CD4-positive, CD25-positive, alpha-beta regulatory T cell (primary cell): ENCODE measurements at places on chromosomes 7 and 10.

- DNase-seq, result no peak
These were observed 200.1 kb upstream of the PRKCQ start for GRCh38 chr10:6780008-6780677.

DNA sequence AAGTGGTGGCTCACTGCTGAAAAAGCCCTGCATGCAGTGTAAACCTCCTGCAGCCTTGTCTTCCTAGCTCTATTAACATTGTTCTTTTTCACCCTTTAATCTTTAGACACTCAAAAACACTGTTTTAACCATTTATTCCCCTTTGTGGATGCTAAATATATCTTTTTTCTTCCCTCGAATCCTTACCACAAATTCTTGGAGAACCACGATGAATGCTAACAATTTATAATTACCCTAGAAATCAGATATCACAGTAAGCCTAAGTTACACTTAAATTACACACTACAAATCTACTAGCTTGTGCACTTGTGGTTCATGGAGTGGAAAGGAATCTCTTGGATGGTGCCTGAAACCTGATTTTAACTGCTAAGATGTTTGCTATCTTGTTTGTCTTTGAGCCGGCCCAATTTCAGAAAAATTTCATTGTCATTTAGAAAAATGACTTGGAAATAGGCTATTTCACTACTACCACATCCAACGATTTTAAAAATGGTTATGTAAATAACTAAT, 125.1 kb upstream of the NOBOX start:
- no peak for DNase-seq

- no peak for DNase-seq
These were observed 19.9 kb downstream of the CPA1 start for GRCh38 chr7:130400120-130400572.

- DNase-seq, result no peak
These were observed 27.1 kb downstream of the COPG2 start for GRCh38 chr7:130641497-130641896.

GRCh38 chr10:22222236-22223190, 4.7 kb upstream of the EBLN1 start:
- DNase-seq, result peak; percentile 77

GRCh38 chr10:88162852-88163251, 299.4 kb downstream of the PTEN start:
- no peak for DNase-seq

DNA sequence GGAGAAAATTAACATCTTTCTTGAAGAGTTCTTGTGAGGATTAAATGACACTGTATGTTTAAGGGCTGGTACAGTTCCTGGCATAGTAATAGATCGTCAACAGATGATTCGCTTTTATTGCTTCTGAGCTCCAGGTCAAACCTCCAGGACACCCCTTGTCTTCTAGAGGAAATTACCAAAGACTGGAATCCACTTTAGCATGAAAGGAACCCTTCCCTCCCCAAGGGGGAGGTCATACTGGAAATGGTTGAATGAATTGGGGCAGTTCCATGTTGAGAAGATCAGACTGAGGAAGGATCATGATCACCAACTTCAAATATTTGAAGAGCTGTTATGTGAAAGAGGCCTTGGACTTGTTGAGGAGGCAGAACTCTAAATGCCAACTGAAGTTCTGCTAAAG, 8.9 kb downstream of the NFE2L3 start:
- no peak for DNase-seq

- no peak for DNase-seq
These were observed 85.9 kb downstream of the GPR37 start for GRCh38 chr7:124679586-124680225.

DNA sequence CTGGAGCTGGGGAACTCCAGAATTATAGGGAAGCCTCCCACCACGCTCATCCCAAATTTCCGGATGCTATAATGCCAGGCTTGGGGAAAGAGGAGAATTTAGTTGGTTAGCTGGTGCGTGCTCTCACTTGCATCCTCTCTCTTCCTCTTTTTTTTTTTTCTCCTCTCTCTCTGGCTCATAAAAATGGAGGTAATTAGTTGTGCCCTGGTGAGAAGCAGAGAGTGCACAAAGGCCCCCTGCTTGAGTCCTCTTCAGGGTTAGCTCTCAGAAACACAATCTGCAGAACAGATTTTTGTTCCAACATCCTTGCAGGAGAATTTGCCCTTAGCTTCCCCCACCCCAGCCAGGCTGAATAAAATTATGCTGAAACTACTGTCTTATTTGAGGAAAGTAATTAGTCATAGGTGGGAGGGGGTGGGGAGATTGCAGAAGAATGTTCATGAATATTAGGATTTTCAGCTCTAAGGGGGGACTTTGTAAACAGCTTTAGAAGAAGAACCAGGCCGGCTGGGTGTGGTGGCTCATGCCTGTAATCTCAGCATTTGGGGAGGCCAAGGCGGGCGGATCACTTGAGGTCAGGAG, 7.6 kb downstream of the SERPINE1 start:
- DNase-seq, result no peak

DNA sequence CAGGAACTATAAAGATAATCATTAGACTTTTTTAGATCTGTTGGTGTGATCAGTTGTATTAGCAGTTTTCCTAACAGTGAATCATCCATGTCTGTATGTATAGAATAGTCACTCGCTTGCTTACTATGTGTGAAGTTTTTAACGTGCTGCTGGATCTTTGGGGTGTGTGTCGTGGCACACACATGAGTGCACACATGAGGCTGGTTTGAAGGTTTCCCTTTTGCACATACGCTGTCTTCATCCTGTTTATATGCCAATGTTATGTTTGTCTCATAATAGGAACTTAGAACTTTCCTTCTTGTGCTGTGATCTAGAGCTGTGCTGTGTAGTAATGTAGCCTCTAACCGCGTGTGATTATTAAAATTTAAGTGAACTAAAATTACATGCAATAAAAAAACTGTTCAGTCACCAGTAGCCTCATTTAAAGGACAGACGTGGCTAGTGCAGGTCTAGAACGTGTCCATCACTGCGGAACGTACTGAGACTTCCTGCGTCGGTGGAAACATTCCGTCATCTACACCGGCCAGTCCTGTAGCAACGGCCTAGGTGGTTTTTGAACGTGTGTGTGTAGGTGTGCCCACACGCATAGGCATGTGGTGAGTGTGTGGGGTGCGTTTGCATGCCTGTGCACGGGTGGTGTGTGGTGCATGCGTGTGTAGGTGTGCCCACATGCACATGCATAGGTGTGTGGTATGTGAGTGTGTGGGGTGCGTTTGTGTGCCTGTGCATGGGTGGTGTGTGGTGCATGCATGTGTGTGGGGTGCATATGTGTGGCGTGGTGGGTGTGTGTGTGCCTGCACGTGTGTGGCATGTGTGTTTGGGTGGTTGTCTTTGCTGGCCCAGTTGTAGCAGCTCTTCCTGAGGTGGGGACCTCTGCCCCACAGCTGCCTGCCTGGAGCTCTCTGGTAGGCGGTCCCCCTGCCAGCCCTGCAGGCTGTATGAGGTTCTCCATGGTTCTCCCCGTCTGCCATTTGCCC, 56.6 kb downstream of the INPP5A start:
- DNase-seq, result no peak

- peak; percentile 76 for DNase-seq
These were observed 65.1 kb upstream of the MPP7 start for GRCh38 chr10:28367929-28368484.

- no peak for DNase-seq
These were observed 23.2 kb upstream of the AOAH start for GRCh38 chr7:36747280-36748016.

GRCh38 chr7:55548295-55548731, 24.0 kb downstream of the VOPP1 start:
- no peak for DNase-seq
